ENCODE measurements at places on chromosomes 11 and 22.

DNA sequence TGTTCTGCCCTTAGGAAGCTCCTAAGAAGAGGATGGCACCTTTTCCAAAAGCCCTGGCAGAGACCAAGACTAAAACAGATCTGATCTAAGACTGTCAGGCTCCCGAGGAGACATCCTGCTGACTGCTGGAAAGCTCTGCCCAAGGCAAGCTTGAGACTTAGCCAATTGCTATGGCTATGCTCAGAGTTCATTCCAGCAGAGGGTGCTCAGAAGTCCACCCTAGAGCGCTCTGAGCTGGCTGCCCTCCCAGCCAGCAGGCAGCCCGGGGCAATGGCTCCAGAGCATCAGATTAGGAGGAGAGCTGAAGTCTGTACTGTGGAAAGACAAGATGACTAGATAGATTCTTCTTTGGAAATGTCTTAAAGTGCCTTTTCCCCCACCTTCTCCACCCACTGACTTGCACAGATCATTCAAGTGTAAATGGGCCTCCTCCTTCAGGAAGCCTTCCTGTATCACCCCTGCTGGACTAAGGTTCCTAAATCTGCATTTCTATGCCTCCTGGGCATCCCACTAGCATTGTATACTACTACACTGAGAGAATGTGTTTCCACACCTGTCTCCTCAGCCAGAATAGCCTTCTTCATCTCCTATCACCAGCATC lies 23.4 kb downstream of the LRRC55 start:
- DNase-seq, result no peak

DNA sequence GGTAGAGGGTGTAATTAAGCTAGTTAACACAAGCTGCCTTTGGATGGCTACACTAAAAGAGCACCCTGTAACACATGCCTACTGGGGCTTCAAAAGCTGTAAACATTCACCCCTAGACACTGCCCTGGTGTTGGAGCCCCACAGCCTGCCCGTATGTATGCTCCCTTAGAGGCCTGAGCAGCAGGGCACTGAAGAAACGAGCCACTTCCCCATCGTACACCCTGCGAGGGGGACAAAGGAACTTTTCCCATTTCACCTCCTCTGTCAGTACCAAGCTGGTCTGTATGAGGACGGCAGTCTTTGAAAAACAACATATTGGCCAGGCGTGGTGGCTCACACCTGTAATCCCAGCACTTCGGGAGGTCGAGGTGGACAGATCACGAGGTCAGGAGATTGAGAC lies 77.0 kb downstream of the MAML2 start:
- no peak for DNase-seq

DNA sequence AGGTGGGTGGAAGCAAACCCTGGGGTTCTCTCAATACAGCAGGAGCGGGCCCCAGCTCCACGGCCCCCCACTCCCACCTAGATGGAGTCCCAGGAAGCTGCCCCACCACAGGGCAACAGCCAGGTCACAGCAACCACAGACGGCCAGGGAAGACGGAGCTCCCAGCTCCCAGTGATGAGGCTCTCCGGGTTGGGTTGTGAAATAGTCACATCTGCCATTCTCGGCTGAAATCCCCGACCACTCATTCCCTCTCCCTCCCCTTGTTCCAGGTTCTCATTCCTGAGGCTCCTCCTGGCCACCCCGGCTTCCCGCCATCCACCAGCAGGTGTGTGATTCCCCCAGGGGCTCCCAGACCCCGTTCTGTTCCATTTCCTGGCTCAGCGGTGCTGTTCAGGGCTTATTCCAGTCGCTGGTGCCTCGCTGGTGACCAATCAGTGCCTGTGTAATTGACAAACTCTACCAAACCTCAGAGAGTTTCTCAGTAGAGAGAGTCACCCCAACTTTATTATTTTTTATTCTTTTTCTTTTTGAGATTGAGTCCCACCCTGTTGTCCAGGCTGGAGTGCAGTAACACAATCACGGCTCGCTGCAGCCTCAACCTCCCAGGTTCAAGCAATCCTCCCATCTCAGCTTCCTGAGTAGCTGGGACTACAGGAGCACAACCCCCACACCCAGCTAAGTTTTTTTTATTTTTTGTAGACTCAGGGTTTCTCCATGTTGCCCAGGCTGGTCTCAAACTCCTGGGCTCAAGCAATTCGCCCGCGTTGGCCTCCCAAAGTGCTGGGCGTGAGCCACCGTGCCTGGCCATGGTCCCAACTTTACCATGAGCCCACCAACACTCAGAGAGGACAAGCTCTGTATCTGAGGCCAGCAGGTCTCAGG lies 63.2 kb downstream of the SHANK2 start:
- no peak for DNase-seq

DNA sequence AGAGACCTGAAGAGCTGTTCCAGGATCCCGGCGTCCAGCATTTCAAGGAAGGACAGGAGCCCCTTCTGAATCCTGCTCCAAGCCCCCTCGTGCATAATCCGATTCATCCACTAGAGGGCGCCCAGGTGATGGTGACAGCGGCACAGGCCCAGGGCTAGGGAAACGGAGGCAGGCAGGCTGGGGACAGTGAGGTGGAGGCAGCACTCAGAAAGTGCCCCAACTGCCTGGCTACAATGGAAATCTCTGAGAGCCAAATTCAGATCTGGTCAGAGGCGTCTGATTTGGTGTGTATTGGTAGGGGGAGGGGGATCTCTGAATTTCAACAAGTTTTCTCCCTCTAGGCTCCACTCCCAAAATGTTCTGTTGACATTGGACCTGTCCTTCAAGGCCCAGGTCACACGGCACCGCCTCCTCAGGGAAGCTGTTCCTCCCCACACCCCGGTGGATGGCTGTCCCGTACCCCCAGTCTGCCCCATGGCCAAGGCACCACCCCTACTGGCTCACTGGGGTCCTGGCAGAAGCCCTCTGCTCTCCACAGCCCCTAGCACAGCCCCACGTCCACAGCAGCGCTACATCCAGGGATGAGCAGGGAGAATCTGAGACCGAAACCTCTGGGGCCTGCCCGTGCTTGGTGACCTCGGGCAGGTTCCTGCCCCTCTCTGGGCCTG lies 142.9 kb downstream of the CRYBB2 start:
- DNase-seq, result peak; percentile 84

GRCh38 chr22:23255506-23256170 lies 75.3 kb downstream of the BCR start:
- no peak for DNase-seq

- DNase-seq, result no peak
Observed at GRCh38 chr11:134587345-134587744, 175.3 kb upstream of the B3GAT1 start.

DNA sequence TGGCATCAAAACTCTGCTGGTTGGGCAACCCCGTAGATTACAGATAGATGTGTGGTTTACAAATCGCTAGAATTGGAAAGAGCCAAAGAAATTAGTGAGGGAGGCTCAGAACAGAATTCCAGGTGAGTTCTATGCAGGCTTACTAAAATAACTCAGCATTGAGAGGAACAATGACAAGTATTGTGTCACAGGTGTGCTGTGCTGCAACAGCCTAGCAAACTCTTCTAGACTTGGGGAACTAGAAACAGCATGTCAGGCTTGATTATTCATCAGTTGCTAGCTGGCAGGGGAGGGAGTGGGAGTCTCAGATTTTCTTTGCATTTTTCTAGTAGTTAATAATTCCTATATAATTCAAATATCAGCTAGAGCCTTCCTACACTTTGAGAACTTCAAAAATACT lies 26.3 kb upstream of the RASD2 start:
- no peak for DNase-seq

- no peak for DNase-seq
Observed at GRCh38 chr22:32951076-32951806, 106.9 kb downstream of the SYN3 start.

DNA sequence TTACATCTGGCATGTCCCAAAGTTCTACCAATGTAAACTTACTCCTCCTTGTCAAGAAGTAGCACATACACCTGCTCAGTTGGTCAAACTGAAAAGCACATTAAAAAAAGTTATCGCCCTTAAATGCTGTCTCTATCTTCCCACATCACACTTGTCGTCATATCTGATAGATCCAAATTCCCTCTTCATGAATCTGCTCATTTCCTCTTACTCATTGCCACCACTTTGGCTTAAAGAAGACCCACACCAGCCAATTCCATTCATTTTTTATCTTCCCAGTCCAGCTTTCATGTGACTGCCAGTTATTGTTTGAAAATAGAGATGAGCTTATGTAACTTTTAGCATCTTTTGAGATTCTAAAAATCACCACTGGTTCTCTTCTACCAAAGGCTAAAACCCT lies 305.9 kb upstream of the MTNR1B start:
- no peak for DNase-seq

DNA sequence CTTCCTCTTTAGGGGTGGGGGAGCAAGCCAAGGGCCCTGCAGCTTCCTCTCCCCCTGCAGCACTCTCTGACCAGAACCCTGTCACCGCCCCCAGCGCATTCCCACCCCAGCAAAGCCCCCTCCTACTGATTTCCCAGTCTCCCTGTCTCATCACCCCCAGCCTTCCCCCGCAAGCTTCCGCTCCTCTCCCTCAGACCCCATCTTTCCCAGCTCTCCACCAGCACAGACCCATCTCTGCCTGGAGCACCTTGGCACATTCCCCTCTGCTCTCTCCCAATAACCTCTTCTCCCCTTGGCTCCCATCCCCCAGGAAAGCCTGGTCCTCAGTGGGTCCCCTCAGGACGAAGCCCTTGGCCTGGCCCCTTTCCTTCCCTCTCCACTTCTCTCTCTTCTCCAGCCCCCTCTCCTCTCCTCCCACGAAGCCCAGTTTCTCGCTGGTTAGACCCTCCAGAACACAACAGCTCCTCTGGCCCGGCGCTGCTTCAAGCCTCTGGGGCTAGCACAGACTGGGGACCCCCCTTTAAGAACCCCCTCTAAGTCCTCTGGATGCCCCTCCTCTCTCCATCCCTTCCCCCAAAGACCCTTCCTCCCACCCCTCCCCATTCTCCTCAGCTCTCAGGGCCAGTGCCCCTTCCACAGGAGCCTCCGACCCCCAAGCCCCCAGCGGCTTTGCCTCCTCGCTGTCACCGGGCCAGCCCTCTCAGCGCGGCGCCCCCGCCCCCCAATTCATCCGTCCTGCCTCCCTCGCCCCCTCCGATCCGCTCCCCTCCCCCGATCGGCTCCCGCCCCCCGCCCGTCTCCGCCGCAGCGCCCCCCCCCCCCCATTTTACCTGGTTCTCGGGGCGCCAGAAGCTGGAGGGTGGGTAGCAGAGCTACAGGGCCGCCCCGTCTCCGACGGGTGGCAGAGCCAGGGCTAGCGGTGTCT lies 594 bp downstream of the NRXN2 start:
- no peak for DNase-seq

GRCh38 chr11:134949121-134950090 lies 537.4 kb upstream of the B3GAT1 start:
- DNase-seq, result no peak

GRCh38 chr11:67456068-67456705 lies 1.0 kb downstream of the CABP4 start:
- no peak for DNase-seq

GRCh38 chr22:47143249-47143938 lies 380.9 kb downstream of the TBC1D22A start:
- no peak for DNase-seq

GRCh38 chr11:87361891-87362290 lies 324.2 kb downstream of the TMEM135 start:
- no peak for DNase-seq

- DNase-seq, result no peak
Observed at GRCh38 chr11:111737444-111738210, 28.6 kb downstream of the PPP2R1B start.

GRCh38 chr11:113673550-113674396 lies 32.3 kb downstream of the TMPRSS5 start:
- DNase-seq, result no peak

- no peak for DNase-seq
Observed at GRCh38 chr11:111574373-111575225, 27.6 kb upstream of the SIK2 start.

DNA sequence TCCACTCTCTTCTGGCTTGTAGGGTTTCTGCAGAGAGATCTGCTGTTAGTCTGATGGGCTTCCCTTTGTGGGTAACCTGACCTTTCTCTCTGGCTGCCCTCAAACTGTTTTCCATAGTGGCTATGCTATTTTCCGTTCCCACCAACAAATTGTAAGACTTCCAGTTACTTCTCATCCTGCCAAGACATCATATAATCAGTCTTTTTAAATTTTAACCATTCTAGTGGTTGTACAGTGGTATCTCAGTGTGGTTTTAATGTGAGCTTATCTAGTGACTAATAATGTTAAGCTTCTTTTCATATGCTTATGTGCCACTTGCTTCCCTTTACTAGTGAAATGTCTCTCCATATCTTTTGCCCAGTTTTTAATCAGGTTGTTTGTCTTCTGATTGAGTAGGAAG lies 13.6 kb upstream of the TRIM29 start:
- DNase-seq, result no peak

- DNase-seq, result no peak
Observed at GRCh38 chr11:115873813-115874212, 369.6 kb upstream of the CADM1 start.

DNA sequence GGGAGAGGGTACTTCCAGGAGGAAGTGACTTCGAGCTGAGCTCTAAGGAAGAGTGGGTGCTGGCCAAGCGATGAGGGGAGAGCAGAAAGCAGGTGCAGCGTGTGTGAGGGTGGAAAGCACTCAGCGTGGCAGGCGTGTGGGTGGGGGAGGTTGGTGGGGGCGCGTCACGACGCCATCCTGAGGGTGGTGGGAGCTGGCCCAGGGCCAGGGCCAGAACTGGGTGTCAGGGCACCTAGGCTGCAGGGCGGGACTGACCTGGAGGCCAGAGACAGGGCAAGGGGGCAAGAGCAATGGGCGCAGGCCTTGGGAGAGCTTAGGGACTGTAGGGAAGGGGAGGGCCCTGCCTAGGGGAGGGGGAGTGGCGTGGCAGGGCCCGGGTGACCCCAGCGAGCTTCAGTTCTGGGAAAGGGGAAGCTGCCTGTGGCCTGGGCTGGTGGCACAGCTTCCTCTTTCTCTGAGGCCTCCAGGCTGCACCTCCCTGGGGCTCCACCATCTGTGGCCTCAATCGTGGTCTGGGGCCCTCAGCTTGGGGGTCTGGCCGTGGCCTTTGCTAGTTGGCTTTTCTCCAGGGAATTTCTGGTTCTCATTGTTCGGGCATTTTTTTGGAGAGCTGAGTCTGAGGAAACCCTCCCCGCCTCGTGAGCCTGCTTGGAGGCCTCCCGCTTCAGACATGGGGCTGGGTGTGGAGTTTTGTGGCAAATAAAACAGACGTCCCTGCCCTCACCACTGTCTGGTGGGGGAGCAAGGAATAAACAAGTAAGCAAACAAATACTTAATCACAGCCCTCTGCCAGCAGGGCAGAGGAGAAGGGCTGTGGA lies 8.9 kb downstream of the RELT start:
- peak; percentile 84 for DNase-seq

Measured in GM19239 (cell line).